SHP77 treated with DMSO at 0.1 percent for 48 hours (cell line): ENCODE measurements at places on chromosomes 2 and 18.

- no peak for DNase-seq
Observed at GRCh38 chr18:26922313-26922712, 56.8 kb upstream of the AQP4 start.

DNA sequence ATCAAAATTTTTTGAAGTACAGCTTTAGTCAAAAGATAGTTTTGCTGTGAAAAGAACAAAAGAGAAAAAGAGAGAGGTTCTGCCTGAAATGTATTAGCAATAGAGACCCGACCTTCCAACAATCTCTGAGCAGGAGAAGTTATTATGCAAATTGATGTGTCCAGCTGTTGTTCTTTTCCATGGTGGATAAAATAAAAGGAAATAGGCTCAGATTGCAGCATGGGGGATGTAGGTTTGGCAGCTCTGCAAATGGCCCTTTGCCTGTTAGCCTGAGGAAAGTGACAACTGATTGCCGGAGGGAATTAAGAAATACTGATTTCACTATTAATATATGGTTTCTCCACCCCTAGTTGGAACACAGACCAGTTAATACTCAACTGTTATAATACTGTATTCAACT is 1283.2 kb upstream of the NXPH2 start:
- no peak for DNase-seq

GRCh38 chr2:159157361-159158209 is 128.9 kb downstream of the WDSUB1 start:
- DNase-seq = no peak

- no peak for DNase-seq
Observed at GRCh38 chr2:239145601-239146000, 255.2 kb downstream of the HDAC4 start.

DNA sequence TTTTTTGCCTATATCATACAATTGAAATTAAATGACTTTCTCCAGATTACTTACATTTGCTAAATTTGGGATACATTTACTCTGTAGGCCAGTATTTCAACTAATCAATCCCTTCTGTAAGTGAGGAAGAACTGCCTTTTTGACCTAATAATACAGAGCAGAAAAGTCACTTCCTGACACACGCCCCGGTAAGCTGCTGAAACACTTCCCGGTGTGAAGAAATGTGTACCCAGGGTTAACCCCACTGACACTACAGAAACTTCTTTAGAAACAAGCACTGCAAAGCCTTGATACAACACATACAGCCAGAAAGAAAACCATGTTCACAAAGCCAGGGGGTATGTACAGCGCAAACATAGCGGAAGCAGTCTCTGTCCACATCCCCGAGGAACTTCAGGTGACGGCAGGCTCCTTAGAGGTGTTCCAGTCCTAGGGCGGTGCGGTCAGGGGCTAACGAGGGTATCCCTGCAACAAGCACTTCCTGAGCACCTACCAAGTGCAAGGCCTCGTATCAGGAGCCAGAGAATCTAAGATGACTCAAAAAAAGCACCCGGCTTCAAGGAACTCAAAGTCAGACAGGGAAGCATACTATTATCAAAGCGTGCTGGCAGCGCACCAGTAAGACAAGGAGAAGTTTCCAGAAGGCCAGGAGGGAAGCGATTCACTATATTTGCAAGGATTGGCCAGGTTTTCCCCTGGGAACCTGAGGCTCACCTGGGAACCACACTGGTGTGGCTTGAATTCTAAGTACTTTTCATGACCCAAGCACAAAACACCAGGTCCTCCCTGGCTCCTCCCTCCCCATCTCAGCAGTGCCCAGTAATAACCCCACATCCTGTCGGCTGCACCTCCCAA is 46.6 kb downstream of the ZNF516 start:
- no peak for DNase-seq
